ENCODE measurements at places on chromosomes 13 and 19.

- no peaks in the 10 kb centered on the region for H3K36me3 ChIP-seq
- no peak overlapping the region for H3K4me3 ChIP-seq
- H3K27ac ChIP-seq, result no peak overlapping the region
- H3K27me3 ChIP-seq, result no peaks in the 10 kb centered on the region
Measured at GRCh38 chr13:72255908-72256307, 388.9 kb upstream of the DACH1 start.

- no peak overlapping the region for H3K27ac ChIP-seq
- no peaks in the 10 kb centered on the region for H3K36me3 ChIP-seq
- H3K4me1 ChIP-seq, result no peaks in the 10 kb centered on the region
- no peak overlapping the region for H3K4me3 ChIP-seq
Measured at GRCh38 chr13:76160961-76161925, 525.1 kb downstream of the LMO7 start.

DNA sequence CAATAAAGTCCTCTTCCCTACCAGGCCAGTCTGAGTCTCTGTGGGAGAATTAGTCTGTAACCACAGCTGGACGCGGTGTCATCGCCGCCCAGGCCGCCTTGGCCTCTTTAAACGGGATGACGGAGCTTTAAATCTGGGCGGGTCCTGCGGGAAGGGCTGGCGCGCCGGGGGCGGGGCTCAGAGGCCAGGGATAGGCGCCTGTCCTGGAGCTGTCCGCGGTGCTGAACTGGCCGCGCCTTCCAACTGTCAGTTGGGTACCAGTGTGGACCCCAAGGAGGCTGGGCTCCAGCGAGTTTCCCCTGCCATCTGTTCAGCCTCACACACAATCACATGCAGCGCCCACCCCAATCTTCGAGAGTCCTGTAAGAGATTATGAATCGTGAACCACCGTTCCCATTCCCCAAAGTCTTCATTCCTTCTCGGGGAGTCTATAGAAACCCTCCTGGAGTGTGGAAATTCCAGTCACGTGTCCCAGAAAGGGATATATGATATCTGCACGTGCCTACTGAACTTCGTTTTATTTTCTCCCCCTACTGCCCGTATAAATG is 11.5 kb downstream of the APLP1 start:
- H3K36me3 ChIP-seq, result no peaks in the 10 kb centered on the region
- no peak overlapping the region for H3K27ac ChIP-seq

- H3K27ac ChIP-seq, result no peak overlapping the region
- no peak overlapping the region for H3K4me3 ChIP-seq
- no peaks in the 10 kb centered on the region for H3K27me3 ChIP-seq
- H3K4me1 ChIP-seq, result peaks cover 41% of the 10 kb centered on the region
- DNase-seq, result no peak
- H3K36me3 ChIP-seq, result no peaks in the 10 kb centered on the region
Measured at GRCh38 chr13:46633416-46633815, 80.4 kb downstream of the LRCH1 start.

DNA sequence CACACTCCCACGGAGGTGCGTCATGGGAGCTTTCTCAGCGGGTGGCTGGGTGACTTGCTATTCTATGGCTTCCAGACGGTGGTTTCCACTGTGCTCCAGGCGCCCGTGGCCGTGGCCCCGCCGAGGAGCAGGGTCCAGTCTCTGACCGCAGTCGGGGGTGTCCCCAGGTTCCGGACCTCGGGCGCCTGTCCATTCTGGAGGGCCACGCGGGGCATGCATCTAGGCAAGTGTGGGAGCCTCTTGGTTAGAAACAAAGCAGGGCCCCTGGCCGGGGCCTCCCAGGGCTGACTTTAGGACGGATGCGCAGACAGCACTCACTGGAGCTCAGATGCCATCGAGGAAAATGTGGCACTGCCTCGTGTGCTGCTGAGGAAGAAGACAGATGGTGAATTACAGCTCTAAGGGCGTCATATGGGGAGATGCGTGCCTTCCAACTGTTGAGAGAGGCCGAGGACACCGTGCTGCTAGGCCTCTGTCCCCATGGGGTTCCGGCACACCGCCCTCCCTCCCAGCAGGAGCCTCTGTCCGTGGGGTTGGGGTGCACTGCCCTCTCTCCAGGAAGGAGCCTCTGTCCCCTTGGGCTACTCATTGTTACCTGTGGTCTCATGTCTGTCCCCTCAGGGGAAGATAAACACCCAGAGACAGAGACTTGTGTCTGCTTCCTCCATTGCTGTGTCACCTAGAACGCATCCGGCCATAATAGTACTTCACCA is 38.1 kb downstream of the TMEM255B start:
- H3K4me1 ChIP-seq, result no peaks in the 10 kb centered on the region
- no peak overlapping the region for H3K27ac ChIP-seq
- no peak for DNase-seq
- H3K36me3 ChIP-seq, result no peaks in the 10 kb centered on the region

DNA sequence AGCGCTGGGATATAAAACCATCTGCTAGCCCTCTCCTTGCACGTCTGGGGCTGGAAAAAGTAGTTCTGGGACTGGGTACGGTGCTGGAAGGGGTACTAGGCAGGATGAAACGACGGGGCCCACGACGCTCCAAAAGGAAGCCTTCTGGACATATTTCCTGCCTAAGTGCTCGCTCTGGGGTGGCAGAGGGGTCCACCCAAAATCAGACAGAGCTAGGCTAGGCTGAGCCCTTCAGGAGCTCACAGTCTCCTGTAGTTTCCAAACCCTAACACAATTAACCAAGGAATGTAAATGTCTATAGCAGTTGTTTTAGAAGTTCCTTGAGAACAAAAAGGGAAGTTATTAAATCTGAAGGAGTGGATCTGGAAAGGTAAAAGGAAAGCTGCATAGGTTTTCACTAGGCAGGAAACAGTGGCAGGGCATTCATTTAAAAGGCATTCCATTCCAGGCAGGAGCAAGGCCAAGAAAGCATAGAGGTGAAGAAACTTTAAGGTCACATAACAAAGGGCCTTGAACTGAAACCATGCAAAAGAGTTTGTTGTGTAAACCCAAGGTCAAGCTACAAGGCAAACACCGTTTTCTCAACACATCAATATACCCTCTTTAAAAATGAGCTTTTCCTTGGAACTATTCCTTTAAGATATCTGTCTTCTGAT is 634 bp upstream of the DIAPH3 start:
- peaks cover 8% of the 10 kb centered on the region for H3K36me3 ChIP-seq
- H3K4me1 ChIP-seq, result peaks cover 20% of the 10 kb centered on the region
- DNase-seq, result no peak
- peak overlapping the region; percentile 96 for H3K4me3 ChIP-seq
- H3K27me3 ChIP-seq, result no peaks in the 10 kb centered on the region

DNA sequence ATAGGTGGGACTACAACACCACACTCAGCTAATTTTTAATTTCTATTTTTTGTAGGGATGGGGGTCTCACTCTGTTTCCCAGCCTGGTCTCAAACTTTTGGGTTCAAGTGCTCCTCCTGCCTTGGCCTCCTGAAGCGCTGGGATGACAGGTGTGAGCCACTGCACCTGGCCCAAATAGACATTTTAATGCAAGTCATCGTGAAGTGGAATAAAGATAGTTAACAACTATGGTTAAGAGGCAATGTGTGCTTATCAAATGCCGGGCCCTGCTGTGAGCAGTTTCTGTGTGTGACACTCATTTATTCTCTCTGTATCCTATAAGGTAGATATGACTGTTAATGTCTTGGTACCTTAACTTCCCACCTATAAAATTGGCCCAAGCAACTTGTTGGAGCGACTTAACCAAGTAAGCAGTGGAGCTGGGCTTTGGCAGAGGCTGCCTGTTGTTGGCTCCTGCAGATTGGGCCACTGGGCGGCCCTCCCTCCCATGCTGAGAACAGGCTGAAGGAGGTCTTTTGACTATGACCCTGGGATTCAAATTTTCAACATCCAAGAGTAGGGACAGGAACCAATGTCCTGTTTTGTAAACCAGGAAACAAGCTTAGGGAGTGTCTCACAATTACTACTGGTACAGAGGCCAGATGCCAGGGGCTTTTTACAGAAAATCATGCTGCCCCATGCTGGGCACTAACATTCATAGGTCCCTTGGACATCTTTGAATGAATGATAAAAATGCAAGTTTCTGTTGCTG is 450.7 kb downstream of the TSHZ3 start:
- H3K27me3 ChIP-seq, result peaks cover 2% of the 10 kb centered on the region
- H3K4me1 ChIP-seq, result no peaks in the 10 kb centered on the region
- DNase-seq, result no peak
- no peak overlapping the region for H3K27ac ChIP-seq
- no peaks in the 10 kb centered on the region for H3K36me3 ChIP-seq

DNA sequence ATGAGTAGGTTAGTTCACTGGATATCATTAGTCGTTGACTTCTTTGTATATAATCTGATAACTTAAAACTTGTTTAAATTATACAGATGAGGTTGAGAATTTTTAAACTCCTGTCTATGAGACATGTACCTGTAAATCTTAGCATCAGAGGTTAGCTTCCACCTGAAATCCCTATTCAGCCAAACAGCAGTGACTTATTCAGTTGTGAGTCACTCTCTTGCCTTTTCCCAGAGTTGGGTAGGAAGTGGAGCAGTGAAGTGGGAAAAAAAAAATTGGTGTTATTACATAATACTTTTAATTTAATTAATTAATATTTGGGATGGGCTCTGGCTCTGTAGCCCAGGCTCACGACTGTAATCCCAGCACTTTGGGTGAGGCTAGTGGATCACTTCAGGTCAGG is 32.9 kb downstream of the ZNF701 start:
- H3K27ac ChIP-seq, result no peak overlapping the region
- peaks cover 26% of the 10 kb centered on the region for H3K4me1 ChIP-seq
- peaks cover 6% of the 10 kb centered on the region for H3K36me3 ChIP-seq
- H3K27me3 ChIP-seq, result no peaks in the 10 kb centered on the region
- H3K4me3 ChIP-seq, result peak overlapping the region; percentile 84

- no peaks in the 10 kb centered on the region for H3K36me3 ChIP-seq
- H3K4me1 ChIP-seq, result no peaks in the 10 kb centered on the region
- no peak overlapping the region for H3K27ac ChIP-seq
- peaks cover 41% of the 10 kb centered on the region for H3K27me3 ChIP-seq
- no peak overlapping the region for H3K4me3 ChIP-seq
Measured at GRCh38 chr13:44371421-44371820, 2.2 kb upstream of the SERP2 start.

- H3K4me1 ChIP-seq, result peaks cover 9% of the 10 kb centered on the region
- no peak overlapping the region for H3K27ac ChIP-seq
- H3K4me3 ChIP-seq, result no peak overlapping the region
Measured at GRCh38 chr19:33399081-33399744, 25.7 kb downstream of the CEBPG start.

DNA sequence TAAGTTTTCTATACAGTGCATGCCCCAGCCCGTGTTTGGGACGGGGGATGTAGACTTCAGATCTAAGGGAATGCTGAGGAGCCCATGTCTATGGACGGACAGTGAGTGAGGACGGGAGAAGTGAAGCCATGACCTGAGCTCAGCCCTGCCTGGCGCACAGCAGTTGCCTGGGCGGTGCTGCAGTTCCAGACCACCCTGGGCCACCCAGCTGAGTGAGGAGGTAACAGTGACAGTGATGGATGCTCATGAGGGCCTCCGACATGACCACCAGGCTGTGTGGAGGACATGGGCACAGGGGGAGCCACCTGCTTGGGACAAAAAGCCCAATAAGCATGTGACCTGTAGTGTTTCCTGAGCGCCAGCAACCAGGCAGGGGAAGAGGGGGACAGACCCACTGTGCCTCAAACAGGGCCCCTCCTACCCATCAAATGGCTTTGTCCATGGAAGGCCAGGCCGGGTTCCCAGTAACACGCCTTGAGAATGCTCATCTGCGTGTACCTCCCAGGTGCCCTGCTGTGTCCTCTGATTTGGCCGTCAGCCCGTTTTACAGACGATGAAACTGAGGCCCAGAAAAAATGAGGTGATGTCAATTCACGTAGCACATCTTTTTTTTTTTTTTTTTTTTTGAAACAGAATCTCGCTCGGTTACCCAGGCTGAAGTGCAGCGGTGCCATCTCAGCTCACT is 22.6 kb downstream of the NOSIP start:
- no peak for DNase-seq
- H3K27me3 ChIP-seq, result no peaks in the 10 kb centered on the region
- peaks cover 57% of the 10 kb centered on the region for H3K4me1 ChIP-seq

GRCh38 chr13:113123226-113124201 is 915 bp downstream of the F10 start:
- no peak overlapping the region for H3K4me3 ChIP-seq
- no peaks in the 10 kb centered on the region for H3K4me1 ChIP-seq
- peaks cover 5% of the 10 kb centered on the region for H3K36me3 ChIP-seq
- DNase-seq, result no peak
- peak overlapping the region; percentile 69 for H3K27ac ChIP-seq

DNA sequence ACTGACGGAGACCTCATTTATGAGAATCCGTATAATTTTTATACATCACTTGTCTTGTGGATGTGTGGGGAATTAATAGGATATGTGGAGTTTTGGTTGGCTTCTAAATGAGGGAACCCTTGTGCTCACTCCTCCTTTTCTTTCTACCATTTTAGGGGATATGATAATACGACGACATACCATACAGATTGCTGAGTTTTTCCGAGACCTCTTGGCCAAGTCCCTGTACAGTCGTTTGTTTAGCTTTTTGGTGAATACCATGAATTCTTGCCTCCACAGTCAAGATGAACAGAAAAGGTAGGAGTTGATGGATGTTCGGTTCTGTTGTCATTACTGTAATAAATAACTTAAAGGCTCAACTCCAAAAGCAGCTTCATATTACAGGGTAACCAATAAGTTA is 335.2 kb downstream of the MYO16 start:
- no peaks in the 10 kb centered on the region for H3K27me3 ChIP-seq
- no peaks in the 10 kb centered on the region for H3K36me3 ChIP-seq
- H3K4me1 ChIP-seq, result no peaks in the 10 kb centered on the region
- H3K4me3 ChIP-seq, result no peak overlapping the region
- no peak for DNase-seq

GRCh38 chr19:3608079-3608641 is 1.5 kb upstream of the TBXA2R start:
- H3K27me3 ChIP-seq, result no peaks in the 10 kb centered on the region
- peaks cover 5% of the 10 kb centered on the region for H3K36me3 ChIP-seq
- no peak overlapping the region for H3K4me3 ChIP-seq
- no peak for DNase-seq
